ENCODE measurements at places on chromosomes 1 and 21.

DNA sequence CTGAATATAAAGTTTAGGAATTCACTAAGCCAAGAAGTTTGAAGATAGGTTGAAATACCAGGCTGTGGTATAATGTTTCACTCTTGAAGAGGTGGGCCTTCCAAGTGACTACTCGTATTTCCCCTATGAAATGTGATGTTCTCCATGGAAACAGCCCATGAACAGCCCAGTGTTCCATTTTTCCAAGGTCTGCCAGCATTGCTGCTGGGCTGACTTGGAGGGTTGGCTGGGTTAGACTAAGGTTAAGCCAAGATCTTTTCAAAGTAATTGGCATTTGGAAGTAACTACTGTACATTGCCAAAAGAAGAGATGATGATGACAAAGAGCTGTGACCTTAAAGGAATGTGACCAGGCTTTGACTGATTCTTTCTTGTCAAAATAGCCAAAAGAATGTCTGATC, 73.8 kb downstream of the RPE65 start:
- DNase-seq: no peak

DNA sequence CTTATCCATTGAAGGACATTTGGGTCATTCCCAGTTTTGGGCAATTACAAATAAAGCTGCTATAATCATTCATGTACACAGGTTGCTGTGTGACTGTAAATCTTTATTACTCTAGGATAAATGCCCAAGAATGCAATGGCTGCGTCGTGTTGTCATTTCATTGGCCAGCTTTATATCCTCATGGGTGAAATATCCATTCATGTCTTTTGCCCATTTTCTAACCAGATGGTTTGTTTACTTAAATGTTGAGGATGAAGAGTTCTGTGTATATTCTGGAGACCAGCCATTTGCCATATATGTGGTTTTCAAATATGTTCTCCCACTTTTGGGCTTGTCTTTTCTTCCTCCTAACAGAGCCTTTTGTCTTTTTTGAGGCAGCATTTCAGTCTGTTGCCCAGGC, 25.3 kb downstream of the TRIM11 start:
- DNase-seq: no peak

GRCh38 chr1:76861149-76861548, 6.1 kb upstream of the ST6GALNAC5 start:
- no peak for DNase-seq

GRCh38 chr1:25484096-25484495, 53.4 kb downstream of the MACO1 start:
- no peak for DNase-seq

GRCh38 chr1:53781654-53782053, 42.7 kb upstream of the GLIS1 start:
- no peak for DNase-seq

DNA sequence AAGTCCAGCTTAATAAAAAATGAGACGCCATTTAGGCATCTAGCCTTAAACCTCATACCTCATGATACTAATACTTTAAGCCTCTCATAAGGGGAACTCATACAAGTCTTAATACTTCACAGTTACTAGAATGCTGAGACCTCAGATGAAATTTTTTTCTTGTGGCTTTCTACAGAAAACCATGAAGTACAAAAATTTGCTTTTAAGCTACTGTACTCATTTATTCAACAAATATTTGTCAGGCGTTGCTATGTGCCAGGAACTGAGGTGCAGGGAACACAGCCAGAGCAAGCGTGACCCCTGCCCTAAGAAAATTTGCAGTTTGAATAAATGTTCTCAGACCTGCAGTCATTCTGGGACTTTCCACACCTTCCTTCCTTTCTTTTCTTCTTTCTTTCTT, 150.6 kb downstream of the MRPL39 start:
- no peak for DNase-seq

DNA sequence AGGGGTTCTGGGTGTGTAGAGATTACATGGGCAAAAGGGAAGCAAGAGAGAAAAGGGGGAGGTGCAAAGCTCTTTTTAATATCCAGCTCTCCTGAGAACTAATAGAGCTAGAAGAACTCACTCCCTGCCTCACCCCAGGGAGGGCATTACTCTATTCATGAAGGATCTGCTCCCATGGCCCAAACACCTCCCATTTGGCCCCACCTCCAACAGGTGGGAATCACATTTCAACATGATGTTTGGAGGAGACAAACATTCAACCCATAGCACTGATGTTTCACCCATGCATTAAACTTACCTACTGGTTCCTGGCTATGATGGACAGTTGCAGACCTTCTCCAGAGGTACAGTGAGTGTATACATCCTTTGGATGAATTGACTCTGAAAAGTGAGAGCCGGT, 7.3 kb upstream of the JUN start:
- no peak for DNase-seq

DNA sequence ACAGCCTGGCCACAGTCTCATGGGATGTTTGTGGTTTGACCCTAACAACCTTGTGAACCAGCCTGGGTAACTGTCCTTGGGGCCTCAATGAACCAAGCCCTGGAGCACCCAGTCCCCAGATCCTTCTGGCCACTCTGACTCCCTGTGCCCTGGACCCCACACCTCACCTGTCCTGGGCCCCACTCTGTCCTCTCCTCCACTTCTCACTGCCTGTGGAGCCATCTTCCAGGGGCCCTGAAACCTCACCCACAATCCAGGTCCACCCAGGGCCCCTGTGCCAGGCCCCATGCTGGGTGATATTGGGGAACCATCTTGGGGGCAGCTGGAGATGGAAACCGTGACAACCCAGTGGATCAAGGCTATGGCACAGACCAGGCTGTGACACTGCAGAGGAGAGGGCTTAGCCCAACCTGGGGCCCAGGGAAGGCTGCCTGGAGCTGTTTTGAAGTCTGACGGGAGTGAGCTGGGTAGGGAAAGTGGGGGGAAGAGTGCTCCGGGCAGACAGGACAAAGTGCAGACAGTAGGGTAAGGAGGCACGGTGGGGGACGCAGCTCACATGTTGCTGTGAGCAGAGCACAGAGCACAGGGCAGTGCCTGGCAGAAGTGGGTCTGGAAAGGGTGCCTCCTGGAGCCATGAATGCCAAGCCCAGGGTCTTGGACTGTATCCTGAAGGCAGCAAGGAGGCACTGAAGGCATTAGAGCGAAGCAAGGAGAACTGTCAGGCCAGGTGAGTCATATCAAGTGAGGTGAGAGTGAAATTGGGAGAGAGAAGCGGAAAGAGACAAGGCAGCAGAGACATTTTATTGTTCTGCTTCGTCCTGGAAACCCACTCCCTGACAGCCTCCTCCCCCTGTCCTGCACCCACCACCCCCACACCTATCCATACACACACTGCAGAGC, 12.1 kb upstream of the LRP8 start:
- DNase-seq: no peak

GRCh38 chr1:206693592-206693991, 8.9 kb downstream of the MAPKAPK2 start:
- no peak for DNase-seq

DNA sequence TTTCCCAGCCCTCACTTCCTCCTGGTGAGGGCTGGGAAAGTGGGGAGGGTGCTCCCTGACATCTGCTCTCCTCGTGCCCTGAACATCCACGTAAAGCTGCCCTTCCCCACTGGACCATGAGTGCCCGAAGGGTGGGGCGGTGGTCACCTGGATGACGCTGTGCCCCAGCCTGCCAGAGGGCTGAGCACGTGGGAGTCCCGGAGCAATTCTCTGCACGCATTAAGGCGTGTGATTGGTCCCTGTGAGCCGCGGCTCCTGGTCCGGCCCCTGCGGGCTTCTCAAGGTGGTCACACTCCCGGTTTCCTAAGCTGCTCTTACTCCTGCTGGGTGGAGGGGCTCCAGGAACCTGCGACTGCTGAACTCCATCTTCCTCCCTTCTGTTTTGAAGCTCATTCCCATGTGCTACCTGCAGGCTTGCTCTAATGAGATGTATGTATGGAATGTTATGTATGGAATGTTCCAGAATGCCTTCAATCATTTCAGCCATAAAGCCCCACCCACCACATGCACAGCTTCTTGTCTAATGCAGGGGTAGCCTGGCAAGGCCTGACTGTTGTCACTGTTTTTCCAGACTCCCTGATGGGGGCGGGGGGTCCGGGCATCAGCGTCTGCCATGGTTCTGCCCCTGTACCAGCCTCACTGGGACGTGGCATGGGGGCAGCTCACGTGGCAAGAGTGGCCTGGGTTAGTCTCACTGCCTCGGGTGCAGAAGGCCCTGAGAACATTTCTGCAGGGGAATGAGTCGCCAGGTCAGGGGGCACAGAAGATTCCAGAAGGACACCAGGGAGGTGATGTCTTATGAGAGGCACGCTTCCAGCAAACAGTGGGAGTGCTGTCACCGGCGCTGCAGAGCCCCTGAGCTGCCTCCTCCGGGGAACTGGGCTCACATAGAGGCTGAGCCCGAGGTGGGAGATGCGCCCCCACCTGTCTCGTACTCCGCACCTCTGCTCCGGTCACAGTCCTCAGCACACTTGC, 19.4 kb downstream of the KRTAP10-1 start:
- no peak for DNase-seq

DNA sequence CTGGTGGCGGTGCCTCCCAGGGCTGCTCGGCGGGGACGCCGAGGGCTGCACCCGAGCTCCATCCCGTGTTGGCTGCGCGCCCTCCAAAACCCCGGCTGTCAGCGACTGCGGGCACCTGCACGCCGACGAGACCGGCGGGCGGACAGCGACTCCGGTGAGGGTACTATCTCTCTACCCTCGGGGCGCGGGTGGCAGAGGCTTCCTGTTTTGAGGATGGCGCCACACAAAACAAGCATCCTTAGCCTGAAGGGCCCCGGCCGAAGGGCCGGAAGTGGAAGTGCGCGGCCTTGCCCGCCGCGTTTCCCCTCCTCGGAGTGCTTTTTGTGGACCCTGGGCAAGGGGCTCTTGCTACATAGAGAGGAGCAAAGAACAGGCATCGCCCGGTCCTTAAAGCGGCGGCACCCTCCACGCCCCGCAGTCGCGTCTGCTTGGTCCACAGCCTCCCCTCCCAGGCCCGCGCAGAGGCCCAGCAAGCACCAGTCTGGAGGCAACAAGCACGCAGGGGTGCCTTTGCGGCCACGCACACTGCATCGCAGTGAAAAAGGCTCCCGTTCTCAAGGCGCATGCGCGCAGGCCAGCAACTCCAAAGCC, 561 bp upstream of the COQ8A start:
- peak; percentile 45 for DNase-seq

DNA sequence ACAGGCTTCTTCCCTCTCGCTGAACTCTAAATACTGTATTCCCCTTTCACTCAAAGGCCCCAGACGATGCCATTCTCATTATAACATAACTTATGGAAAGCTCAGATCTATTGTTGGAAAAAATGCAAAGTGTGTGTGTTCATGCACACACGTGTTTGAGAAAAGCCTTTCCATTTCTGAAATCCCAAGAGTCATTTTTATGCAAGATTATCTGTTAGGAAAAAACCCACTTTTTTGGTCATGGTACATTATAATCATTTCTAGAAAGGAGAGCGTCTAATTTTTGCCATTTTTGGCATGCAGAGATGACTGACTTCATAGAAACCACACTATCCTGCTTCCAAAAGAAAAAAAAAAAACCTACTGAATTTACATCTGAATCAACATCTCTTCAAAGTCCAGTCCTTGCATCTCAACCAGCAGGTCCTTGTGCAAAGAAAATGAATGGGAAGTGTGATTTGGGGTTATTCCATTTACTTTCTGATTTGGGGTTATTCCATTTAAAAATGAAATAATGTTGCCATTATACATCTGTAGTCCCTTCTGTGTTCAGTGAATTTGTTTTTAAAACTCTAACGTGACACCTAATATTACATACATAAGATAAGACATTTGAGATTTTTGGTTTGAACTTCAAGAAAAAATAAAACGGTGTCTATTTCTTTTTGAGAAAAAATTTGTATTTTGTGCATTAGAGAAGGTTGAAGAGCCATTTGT, 150.3 kb downstream of the DHRS3 start:
- DNase-seq: no peak

DNA sequence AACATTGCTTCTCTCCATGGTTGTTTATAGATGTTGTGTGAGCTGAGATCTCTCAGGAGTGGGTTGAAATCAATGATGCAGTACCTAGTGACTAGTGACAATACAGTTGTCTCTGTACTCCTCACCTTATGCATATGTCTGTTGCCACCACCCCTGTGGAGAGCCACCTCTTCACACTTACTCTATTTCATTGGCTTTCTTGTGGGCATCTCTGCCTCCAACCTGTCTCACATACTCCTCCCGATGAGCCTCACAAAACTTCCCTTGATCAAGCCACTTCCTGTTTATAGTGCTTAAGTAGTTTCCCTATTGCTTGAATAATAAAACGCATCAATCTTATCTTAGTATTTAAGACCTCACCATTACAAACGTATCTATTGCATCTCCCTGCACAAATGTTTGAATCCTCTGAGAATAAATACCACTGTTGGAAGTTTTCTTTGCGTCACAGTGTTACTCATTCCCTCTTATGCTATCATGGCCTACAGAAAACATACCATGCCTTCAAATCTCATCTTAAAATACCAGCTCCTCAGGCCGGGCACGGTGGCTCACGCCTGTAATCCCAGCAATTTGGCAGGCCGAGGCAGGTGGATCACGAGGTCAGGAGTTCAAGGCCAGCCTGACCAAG, 54.7 kb upstream of the GREM2 start:
- no peak for DNase-seq

GRCh38 chr1:7257225-7257624, 472.0 kb downstream of the CAMTA1 start:
- DNase-seq: no peak

- no peak for DNase-seq
Measured at GRCh38 chr1:112992780-112993179, 36.8 kb upstream of the SLC16A1 start.

- no peak for DNase-seq
Measured at GRCh38 chr1:30654188-30654587, 69.2 kb downstream of the MATN1 start.

DNA sequence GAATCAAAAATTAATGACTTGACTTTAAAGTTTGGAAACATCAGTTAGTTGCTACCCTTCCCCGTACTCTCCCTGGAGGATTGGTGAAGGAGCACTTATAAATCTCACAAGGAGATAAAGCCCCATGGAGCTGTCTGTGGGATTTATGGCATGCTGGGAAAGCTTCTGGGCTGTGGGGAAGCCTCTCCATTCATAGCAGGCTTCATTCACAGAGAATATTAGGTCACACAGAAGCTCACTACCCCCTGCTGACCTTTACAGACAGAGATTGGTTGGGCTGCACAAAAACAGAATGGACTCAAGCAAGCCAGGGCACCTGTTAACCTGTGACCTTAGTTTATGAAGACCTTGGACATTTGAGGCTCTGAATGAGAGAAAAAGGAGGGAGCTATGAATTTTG, 32.1 kb downstream of the RGL1 start:
- DNase-seq: no peak

DNA sequence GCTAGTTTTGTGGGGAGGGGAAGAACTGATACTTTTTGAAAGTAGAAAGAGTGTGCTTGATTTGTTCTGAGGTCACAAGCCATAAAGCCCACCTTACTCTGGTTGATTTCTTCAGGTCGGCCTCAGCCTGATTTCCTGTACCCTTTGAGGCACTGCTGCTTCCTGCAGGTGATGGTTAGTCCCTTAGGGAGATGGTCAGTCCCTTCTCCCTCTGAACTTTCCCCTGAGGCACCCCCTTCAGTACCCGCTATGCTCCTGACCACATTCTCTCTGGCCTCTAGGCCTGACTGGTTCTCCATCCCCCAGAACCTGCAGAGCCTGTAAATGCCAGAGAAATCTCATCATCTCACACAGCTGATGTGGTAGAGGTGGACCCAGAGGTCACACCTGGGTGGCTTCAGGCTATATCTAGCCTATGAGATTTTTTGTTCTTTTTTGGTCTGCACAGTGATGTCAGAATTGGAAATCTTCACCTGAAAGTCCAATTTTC, 15.0 kb upstream of the ID3 start:
- DNase-seq: no peak

Measured in stimulated activated CD4-positive, alpha-beta T cell treated with anti-CD3 and anti-CD28 coated beads, Interleukin-15, amount 100 ng/mL, for 1 hour (primary cell).